IMR-90 (cell line): ENCODE measurements at places on chromosomes 16 and 17. TPM values are rescaled to one million over a fixed set of nuclear protein-coding genes. Genes with fewer than 3 reads are reported as not detected.

DNA sequence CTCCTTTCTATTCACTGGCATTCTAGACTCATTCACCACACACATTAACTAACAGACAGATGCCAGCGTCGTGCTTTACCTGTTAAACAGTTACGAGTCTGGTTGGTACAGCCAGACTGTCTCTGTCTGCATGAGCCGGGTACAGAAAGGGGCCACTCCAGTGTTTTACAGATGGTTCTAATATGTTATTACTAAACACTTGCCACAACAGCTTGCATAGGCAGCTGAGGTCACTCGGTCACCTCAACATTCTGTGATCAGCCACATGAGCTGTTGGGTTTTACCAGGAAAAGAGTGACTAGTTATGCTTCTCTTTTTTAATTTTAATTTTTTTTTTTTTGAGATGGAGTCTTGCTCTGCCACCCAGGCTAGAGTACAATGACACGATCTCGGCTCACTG, 25.2 kb downstream of the CD300A start:
- DNase-seq = no peak

DNA sequence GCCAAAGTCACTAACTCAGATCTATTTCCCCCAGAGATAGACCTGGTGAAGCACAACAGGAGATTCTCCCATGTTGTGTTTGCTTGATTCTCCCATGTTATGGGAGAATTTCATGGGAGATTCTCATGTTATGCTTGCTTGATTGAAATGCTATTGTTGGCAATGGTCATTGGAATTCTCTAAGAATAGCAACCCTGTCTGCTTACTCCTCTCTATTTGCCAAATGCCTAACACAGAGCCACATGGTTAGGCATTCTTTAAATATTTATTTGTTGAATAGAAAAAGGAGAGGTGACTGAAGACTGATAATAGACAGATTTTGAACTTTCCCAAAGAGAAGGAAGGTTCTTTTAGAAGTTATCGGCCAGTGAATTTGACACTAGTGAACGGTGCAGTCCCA, 111.5 kb upstream of the MPHOSPH6 start:
- DNase-seq = no peak

DNA sequence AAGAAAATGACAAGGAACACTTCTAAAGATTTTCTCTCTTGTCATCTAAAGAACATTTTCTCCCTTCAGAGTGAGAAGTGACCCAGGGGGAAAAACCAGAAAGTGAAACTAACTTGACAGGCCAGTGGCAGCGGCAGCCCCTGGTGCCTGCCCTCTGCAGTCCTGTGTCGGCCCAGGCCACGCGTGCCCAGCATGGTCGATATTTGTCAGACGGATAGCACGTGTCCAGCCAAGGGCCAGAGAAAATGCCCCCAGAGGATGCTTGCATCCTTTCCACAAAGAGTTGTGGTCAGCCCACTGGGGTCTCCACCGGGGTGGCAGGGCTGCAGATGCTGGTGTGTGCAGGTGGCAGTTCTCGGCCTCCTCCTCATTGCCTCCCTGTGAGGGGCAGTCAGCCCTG, 176.6 kb downstream of the RAB11FIP4 start:
- DNase-seq = no peak

The LGALS3BP gene
- total RNA-seq = 33.7 and 34.7 TPM in 2 replicates

DNA sequence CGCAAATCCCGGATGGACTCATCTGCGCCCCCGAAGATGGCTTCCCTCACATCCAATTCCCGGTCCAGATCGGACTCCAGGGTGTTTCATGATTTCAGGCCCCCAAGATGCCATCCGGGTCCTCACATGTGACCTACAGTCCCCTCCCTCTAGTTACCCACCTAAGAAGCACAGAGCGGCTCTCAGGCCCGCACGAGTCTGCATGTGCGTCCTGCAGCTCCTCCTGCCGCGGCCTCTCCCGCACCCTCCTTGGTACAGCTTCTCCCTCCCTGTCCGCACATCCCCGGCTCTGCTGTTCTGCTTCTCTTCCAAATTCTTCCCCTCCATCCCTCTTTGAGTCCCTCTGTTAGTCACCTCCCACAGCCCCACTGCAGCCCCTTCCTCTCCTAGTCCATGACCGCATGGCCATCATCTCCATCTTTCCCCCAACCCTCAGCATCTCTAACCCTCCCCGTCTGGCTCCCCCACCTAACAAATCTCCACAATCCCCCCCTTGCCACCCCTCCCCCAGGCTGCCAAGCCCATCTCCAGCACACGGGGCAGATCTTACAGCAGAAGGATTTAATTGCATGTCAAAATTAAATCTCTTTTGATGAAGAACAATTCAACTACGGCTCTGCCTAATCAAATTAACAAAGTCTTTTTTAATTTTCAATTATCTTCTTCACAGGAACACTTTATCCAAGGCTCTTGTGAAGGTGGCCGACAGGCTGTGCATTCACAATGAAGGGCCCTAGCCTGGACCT, 231.0 kb downstream of the RBFOX3 start:
- DNase-seq = no peak

- no peak for DNase-seq
Measured at GRCh38 chr17:66466106-66466820, 163.8 kb downstream of the PRKCA start.

DNA sequence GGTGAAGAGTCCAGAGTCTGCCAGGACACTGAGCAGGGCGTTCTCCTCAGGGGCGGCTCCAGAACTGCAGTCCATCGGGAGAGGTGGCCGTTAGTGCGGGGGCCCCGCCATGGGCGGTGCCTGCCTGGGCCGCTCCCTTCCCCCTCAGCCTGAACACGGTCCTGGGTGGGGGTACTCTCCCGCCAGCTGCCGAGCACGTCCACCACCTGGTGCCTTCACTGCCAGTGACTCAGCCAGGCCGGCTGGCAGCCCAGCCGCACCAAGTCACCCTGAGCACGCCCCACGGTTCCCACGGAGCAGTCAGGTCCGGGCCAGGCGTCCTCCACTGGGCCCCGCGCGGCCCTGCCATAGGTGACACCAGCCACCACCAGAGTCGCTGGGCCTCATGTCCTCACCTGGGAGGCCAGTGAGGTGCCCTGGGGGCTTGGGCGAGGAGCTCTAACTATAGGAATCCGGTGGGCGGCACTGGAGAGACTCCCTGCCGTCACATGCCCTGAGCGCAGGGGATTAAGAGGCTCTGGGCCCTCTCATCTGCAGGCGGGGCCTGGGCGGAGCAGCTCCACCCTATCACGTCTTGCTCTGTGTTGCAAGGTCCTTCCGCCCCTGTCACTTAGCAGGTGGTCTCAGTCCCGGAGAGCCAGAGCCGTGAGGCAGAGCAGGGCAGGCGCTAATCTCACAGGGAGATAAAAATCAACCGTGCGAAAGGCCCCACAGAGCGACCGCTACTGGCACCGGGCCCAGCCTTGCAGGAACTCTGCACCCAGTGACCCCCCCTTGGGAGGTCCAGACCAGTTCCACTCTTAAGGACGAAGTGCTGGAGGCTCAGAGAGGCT, 14.3 kb downstream of the PIEZO1 start:
- DNase-seq = peak; percentile 87

DNA sequence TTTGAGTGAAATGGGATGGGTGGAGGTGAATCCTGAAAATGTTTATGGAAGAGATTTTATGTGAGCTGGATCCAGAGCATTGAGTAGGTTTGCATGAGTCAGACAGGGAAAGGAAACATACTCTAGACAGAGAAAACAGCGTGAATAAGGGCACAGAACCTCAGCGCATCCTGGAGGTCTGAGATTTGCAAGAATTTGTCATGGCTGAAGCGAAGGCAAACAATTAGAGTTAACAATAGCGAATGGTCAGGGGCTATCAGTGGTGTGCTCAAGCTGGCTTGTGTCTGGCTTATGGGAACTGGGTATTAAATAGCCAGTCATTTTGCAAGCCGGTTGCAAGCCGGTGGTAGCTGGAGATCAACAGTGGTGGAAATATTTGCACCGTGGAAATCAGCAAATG, 36.4 kb downstream of the MAP2K6 start:
- no peak for DNase-seq

DNA sequence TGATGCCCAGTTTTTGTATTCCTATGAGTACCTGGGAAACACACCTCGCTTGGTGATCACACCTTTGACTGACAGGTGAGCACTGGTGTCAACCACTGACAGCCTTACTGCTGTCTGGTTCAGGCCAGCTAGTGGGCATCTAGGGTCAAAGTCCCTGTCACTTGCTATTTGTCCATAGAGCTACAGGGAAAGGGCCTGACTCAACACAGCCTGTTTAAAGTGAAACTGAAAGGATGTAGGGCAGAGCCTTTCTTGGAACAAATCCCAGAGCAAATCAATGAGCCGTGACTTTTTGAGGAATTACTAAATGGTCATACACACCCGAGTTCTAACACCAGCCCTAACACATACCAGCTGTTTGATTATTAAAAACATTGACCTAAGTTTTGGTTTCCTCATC, 106.8 kb downstream of the DNAH9 start:
- DNase-seq = no peak

DNA sequence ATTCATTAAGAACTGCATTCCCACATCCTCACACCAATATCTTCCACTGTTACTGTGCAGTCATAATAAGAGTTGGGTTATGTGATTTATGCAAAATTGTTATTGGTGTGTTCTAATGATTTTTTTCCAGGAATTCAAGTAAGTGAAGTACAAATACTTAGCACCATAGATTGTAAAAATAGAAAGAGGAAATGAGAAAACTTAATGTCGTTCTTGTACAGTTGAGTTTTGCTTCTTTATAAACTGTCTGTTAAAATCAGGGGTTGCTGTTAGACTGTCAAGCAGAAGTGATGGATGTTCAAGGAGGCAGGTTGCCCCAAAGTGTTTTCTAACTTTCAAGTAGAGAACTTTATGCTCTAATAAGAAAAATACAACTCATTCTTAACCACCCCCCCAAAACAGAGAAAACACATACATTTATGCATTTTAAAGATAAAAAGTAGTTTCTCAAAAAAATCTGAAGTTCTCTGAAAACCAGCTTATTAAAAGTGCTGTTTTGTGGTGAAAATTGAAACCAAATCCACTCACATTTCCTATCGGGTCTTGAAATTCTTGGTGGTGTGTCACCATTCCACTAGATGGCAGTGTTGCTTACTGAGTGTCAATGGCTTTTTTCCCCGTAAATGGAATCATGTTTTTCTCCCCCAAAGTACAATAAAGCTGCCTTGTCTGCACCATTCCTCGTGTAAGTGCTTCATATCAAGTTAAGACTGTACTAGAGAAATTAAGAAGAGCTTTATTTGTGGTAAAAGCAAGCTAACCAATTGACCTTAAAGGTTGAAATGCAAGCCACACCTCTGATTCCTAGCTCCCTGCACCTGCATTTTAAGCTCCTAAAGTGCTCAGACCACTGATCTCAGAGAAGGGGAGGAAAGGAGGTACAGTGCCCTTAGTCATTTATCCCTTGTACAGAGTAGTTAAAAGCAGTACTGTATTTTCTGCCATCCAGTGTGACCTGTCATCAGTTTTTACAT, 4.7 kb upstream of the IGSF6 start:
- DNase-seq = peak; percentile 67

The KIF18B gene
- total RNA-seq = 1.3 and 2.5 TPM in 2 replicates

DNA sequence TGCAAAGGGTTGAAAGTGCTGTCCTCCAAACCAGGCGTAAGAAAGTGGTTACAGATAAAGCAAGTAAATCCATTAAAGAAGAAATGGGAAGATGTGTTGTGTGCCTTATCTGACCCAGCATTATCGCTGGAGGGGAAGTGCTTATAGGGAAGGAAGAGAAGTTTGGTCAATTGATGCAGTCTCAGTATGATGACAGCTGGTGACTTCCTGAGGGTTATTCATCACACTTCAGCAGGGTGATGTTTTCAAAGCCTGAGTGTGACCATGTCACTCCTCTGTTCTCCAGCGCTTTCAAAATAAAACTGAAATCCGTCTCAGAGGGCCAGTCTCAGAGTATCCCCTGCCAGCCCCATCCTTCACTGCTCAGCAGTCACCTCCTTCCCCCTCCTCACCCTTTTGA, 505.4 kb upstream of the RBFOX1 start:
- DNase-seq = no peak

The NME2 gene
- 824 and 863 TPM in 2 replicates for total RNA-seq

DNA sequence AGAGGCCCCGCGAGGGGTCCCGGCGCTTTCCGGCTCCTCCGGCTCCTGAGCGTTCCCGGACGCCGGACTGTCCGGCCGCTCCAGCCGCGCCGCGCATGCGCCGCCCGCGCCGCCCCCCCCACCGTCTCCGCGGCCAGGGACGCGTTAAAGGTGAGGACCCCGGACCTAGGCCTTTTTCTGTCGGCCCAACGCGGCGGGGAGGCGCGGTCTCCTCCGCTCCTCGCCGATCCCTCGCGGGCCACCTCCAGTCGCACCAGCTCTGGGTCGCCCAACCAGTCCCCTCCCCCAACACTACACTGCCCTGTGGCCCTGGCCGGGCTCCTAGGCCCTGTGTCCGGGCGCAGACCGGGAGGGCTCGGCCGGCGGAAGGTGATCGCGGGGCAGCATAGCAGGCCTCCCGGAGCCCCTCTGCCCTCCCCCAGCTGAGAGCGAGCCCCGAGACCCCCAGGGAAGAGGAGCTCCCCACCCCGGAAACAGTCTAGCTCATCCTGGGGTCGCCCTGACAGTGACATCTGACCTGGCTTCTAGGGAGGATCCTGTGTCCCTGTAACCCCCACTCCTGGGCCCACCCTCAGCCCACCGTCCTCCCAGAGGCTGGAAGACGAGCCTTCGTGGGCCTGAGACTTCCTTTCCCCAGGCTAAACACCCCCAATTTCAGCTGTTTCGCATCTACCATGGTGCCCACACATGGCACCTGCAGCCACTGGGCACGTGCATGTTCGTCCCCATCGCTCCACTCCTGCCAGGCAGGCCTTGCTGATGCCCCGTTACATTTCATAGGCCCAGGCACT, 14.7 kb upstream of the BCAR1 start:
- DNase-seq = peak; percentile 47

- DNase-seq = no peak
Measured at GRCh38 chr17:48144976-48145798, 37.6 kb downstream of the SNX11 start.

DNA sequence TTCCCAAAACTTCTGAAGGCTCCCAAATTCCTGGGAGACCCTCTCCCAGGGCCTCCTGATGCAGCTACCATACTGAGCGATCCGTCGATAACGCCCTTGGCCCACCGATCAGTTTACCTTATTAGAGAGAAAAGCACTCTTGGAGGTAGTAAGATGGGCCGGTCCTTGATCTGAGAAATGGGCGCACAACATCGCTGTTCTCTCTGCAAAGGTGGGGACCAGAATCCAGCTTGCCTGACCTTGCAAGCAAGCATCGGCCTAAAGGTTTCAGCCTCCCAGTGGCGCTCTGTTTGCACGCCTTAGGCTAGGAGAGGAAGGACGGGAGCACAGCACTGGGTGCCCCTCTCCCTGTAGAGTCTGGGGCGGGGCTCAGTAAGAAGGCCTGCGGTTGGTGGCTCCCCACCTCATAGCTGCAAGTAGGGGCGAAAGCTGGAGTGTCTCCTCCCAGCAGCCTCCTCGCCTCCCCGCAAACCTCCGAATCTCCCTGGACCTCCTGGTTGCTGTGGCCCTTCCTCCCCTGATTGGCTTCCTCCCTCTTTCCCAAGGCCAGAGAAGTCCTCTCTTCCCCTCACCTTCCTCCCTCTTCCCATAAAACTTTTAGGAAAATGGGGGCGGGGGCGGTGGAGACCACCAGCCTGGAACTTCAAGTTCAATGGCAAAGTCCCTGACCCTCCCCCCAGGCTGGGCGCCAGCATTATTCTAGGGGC, at the start of gene PRAC1:
Gene PRAC1, minus strand, starts transcription at position 318 of the 707 bp plus-strand sequence. Its CDS starts 126 bp downstream, at position 192.
- no peak for DNase-seq

DNA sequence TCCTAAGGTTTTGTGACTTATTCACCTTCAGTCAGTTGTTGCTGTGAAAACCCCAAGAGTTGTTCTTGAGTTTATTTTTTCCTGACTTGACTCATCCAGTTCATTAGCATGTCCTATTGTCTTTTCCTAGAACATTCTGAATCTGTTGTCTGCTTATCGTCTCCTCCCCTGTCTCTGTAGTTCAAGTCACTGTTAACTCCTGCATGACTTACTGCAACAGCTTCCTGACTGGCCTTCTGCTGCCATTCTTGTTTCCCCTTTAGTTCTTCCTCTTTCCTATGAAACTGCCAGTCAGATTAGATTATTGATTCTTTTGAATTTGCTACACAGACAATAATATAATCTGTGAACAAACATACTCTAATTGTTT, 161.5 kb downstream of the FTO start:
- DNase-seq = no peak
